ENCODE measurements at places on chromosomes 13 and 19. TPM values are rescaled to one million over a fixed set of nuclear protein-coding genes. Genes with fewer than 3 reads are reported as not detected.

CDC34 gene
- 58.9 TPM for total RNA-seq

KLK4 gene
- total RNA-seq: not detected

TLE2 gene
- total RNA-seq: 1.0 TPM

CAMSAP3 gene
- 0.15 TPM for total RNA-seq

GAPDHS gene
- not detected for total RNA-seq

CALR3 gene
- total RNA-seq: not detected

TRPC4 gene
- total RNA-seq: not detected

ZNF615 gene
- total RNA-seq: 11.9 TPM

MUC16 gene
- 0.12 TPM for total RNA-seq

GTF3A gene
- 189 TPM for total RNA-seq

PTGER1 gene
- not detected for total RNA-seq

FLT3 gene
- total RNA-seq: not detected

IGFL2 gene
- not detected for total RNA-seq

SLC25A41 gene
- total RNA-seq: 0.52 TPM

CAPN12 gene
- 8.4 TPM for total RNA-seq

CEACAM20 gene
- total RNA-seq: not detected

SIAH3 gene
- total RNA-seq: not detected

PSG7 gene
- not detected for total RNA-seq

IGFL3 gene
- total RNA-seq: not detected

PIAS4 gene
- 34.0 TPM for total RNA-seq

ARID3A gene
- 30.6 TPM for total RNA-seq

ACP7 gene
- not detected for total RNA-seq

GGN gene
- not detected for total RNA-seq

ZNF470 gene
- 4.0 TPM for total RNA-seq

ZIK1 gene
- 10.6 TPM for total RNA-seq

JOSD2 gene
- 40.2 TPM for total RNA-seq

ZNF829 gene
- total RNA-seq: 5.5 TPM

SRRM5 gene
- total RNA-seq: 0.37 TPM

PCDH8 gene
- not detected for total RNA-seq

SKA3 gene
- 36.6 TPM for total RNA-seq

LILRA1 gene
- not detected for total RNA-seq

PRR20A gene
- not detected for total RNA-seq

DHDH gene
- total RNA-seq: 0.96 TPM

ZNF415 gene
- 0.61 TPM for total RNA-seq

PEAK3 gene
- total RNA-seq: 0.54 TPM

SEMA6B gene
- not detected for total RNA-seq

ZNF560 gene
- total RNA-seq: not detected

SMIM44 gene
- not detected for total RNA-seq

PSG3 gene
- total RNA-seq: not detected

WDR88 gene
- total RNA-seq: not detected

MCF2L gene
- total RNA-seq: 1.6 TPM

DMAC2 gene
- total RNA-seq: 56.5 TPM

NBEA gene
- 0.23 TPM for total RNA-seq

CEACAM1 gene
- 30.0 TPM for total RNA-seq

STOML3 gene
- total RNA-seq: not detected

ZNF541 gene
- total RNA-seq: 0.32 TPM

LIG4 gene
- total RNA-seq: 8.9 TPM

LGALS4 gene
- 1.4 TPM for total RNA-seq

ZNF888 gene
- 6.7 TPM for total RNA-seq

CYP2A7 gene
- total RNA-seq: not detected

C19orf18 gene
- total RNA-seq: 0.33 TPM

Measured in activated CD8-positive, alpha-beta memory T cell treated with anti-CD3 and anti-CD28 coated beads, Interleukin-2, amount 10 ng/mL, durations not matched to agents 7 days and 5 days (primary cell).